Glutamatergic neuron (in vitro differentiated cells): ENCODE measurements at places on chromosomes 3 and 15.

DNA sequence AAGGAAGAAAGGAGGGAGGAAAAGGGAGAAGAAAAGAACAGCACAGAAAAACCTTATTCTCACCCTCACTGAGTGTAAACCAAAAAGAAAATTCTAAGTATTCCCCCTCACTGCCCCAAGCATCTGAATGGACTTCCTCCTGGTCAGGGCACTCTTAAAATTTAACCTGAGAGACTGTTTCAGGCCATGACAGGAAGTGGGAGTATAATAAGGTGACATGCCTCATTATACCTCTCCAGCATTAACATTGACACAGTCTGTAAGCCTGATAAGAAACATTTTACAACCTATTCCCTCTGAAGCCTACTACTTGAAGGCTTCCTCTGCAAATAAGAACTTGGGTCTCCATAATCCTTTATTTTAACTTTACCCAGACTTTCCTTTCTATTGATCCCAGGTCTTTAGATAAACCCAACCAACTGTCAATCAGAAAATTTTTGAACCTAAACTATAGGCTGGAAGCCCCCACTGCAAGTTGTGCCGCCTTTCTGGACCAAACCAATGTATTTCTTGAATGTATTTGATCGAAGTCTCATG, 41.7 kb downstream of the SLCO2A1 start:
- no peak for DNase-seq

GRCh38 chr3:133121450-133121849, 83.3 kb downstream of the TMEM108 start:
- DNase-seq = no peak

- no peak for DNase-seq
Measured at GRCh38 chr3:134607054-134608022, 43.5 kb downstream of the KY start.

GRCh38 chr15:51580385-51580784, 42.2 kb downstream of the DMXL2 start:
- no peak for DNase-seq

GRCh38 chr3:42539871-42540714, 37.6 kb downstream of the VIPR1 start:
- DNase-seq = peak; percentile 38

GRCh38 chr3:60080648-60081047, 1030.8 kb upstream of the CFAP20DC start:
- DNase-seq = no peak

GRCh38 chr15:95169541-95170459, 938.4 kb downstream of the MCTP2 start:
- DNase-seq = no peak

DNA sequence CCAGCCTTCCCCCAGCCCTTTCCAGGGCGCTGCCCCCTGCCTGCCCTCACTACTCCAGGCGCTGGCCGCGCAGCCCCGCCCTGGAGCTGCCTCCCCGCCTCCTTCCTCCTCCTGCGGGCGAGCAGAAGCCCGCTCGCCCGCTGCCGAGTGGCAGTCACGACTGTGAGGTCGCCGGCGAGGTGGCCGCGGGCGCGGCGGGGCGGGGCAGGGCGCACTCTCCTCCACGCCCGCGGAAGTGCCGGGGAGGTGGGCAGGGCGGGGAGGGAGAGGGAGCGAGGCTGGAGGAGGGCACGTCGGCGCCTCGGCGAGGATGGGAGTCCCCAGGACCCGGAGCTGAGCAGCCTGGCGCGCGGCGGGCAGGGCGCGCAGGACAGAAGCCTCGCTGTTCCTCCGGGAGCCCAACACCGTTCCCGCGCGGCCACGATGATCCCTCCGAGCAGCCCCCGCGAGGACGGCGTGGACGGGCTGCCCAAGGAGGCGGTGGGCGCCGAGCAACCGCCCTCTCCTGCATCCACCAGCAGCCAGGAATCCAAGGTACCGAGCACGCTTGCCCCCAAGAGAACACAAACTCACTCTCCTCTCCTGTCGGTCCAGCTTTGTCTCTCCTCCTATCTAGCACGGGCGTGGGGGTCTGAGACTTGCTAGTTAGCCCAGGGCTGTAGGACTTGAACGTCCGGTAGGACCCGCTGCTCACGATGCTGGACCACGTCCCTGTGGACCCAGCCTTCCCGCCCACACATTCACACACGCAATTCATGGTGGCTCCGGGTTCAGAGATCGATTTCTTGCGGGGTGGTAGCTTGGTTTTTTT, at the start of gene STAC:
Gene STAC, plus strand, starts transcription at position 284 of the 811 bp plus-strand sequence. Its CDS starts 140 bp downstream, at position 424.
- DNase-seq = peak; percentile 73

DNA sequence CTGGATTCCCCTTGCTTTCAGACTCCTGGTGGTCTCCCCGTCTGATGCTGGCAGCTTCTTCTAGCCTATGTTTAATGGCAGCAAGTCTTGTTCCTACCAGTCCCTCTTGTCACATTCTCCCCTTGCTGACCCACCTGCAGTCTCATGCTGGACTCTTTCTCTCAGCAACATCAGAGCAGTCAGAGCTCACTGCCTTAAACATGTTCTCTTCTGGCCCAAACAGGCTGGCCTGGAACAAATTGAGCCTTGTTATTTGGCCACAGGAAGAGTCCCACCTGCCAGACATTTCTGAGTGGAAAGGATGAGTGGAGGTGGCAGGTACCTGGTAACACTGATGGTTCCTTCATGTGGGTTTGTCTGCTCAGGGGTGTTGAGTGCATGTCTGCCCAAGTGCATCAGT, 59.2 kb upstream of the APEH start:
- no peak for DNase-seq

DNA sequence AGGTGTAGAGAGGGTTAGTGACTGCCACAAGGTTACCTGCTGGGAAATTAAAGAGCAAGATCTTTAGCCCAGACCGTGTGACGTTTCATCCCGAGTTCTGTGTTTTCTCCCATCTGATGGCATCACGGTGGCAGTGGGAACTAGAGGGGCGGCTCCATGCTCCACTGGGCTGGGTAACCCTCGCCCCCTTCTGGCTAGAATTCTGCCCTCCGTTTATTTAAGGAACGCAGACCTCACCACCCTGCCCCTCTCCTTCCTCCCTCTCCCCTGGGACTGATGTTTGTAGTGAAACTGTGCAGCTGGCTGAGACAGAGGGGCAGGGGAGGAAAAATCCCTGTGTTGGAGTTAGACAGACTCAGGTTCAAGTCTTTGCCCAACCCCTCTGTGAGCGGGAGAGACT, 65.6 kb downstream of the ITGA11 start:
- no peak for DNase-seq

DNA sequence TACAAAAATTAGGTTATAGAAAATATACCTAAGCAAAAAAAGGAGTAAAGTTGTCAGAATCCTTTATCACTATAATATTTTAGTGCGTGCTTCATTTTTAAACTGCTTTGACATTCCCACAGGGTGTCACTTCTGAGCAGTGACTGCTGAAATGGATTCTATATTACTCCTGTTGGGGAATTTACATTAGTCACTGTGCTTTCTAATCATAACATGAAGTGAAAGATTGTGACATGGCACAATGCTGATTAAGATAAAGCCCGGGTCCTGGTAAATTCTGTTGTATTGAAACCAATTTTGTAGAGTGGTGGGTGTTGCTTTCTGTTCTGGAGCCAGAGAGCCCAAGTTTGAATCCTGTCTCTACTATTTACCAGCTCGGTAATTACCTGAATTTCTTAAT, 36.4 kb upstream of the EHHADH start:
- no peak for DNase-seq

GRCh38 chr15:62118520-62119226, 46.4 kb downstream of the C2CD4B start:
- DNase-seq = no peak

DNA sequence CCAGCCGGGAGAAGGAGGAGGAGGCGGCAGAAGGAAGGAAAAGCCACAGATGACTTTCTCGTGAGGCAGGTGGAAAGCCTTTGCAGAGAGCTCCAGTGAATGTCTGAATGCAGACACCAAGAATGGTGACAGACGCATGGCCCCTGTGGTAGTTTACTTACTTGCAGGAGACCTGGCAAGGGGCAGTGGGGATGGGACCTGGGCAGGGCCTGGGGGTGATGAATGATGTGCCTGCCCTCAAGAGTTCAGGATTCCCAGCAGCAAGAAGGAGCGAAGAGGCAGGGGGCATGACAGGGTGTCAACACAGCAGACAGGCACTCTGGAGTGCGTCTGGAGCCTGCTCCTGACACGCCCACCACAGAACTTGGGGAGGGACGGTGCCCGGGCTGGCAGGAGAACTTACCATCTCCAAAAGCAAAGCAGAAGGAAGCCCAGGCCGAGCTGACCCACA, 260.5 kb upstream of the LYSMD4 start:
- DNase-seq = no peak

GRCh38 chr15:60635507-60636352, 156.8 kb upstream of the ICE2 start:
- DNase-seq = no peak

- DNase-seq = no peak
Measured at GRCh38 chr3:21704796-21705195, 46.2 kb downstream of the ZNF385D start.

DNA sequence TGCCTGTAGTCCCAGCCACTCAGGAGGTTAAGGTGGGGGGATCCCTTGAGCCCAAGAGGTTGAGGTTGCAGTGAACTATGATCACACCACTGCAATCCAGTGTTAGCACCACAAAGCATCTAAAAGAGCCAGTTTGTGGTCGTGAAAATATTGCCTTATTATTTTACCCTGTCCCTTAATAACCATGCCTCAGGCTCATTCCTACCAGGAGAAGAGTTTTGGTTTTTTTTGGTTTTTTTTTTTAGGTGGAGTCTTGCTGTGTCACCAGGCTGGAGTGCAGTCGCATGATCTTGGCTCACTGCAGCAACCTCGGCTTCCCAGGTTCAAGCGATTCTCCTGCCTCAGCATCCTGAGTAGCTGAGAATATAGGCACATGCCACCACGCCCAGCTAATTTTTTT, 17.9 kb upstream of the AVEN start:
- DNase-seq = no peak

GRCh38 chr3:17481116-17481515, 261.3 kb downstream of the TBC1D5 start:
- DNase-seq = no peak

- no peak for DNase-seq
Measured at GRCh38 chr3:123258811-123259420, 57.2 kb downstream of the SEC22A start.

- no peak for DNase-seq
Measured at GRCh38 chr3:2731843-2732242, 378.3 kb downstream of the IL5RA start.

DNA sequence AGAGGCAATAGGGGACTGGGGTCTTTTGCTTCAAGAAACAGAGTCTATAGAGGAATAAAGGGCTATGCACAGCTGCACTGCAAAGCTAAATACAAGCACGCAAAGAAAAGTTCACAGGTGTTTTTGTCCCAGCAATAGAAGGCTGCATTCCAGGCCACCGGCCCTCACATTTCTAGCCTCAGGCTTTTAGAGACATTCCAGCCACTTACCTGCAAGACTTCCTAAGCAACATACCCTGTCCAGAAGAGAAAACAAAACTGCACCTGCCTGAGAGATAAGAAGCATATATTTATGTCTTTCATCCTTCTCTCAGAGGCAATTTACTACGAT, 220.5 kb downstream of the OPA1 start:
- DNase-seq = no peak

- no peak for DNase-seq
Measured at GRCh38 chr3:58704745-58705144, 38.2 kb upstream of the FAM3D start.

DNA sequence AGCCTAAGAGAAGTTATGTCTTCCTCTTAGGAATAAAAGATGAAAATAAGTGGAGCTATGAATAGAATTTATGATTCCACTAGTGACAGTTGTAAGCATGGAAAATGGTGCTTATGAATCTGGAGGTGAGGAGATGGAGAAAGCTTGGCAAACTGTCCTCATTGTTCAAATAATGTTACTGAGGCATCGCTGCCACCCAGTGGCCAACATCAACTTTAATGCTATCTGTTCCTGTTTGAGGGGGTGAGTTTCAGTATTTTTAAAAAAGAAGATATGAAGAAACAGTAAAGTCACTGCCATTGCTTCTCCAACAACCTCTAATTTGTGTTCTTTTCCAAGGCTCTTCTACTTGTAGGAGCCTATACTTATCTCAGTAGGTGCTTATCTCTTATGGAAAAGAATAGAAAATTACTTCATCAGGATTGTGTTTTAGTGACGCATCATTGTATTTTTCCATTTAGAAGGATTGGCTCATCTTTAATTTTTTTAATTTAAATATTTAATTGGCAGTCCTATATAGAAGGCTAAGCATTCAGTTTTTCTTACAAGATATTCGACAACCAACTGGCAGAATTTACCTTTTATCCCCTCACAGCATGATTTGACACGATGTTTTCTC, 260.4 kb upstream of the P2RY1 start:
- DNase-seq = peak; percentile 34

DNA sequence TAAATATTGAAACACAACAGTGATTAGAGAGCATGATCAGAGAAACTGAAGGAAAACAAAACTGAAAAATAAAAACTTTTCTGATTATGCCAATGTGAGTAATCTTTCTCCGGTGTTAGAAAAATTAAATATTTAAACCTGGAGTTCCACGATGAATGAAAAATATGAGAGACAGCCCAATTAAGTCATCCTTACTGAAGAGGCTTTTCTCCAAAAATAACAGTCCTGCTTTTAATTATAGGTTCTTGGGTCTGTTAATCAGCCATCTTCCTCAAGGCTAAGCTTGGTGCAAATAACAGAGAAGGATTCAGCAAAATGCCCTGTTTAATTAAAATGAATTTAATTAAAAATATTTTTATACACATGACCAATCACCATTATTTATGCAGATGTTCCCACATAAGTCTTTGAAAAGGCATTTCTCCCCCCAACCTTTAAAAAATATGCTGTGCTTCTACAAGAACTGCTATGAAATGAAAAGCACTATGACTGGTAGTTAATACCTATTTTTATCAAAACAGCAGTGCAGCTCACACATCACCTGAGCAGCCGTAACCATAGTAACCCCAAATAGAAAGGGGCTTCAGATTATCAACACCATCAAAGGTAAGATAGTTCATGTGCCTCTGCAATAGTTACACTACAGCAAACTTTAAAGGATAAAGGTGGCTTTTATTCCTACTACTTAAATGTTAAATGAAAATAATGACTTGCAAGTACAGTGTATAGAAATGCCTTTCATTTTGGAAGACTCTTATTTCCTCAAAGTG, 175.7 kb downstream of the SLC9A9 start:
- DNase-seq = no peak

DNA sequence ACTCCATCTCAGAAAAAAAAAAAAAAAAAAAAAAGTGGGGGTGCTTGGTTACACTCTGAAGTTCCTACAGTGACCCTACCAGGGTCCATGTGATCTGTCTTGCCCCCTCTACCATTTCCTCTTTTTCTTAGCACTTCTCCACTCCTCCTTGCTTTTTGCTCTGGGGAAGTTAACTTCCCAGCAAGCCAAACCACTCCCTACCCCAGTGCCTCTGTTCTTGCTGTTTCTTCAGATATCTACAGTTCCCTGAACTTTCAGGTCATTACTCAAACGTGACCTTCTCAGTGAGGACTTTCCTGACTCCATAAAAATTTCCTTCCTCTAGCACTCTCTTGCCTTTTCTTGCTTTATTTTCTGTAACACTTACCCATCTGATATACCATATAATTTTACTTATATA, 61.1 kb upstream of the GCNT3 start:
- DNase-seq = no peak

- DNase-seq = no peak
Measured at GRCh38 chr15:76968306-76968705, 26.6 kb upstream of the PSTPIP1 start.

- DNase-seq = no peak
Measured at GRCh38 chr15:67601073-67601472, 58.6 kb downstream of the MAP2K5 start.
